ENCODE measurements at places on chromosomes 1 and 21.

- DNase-seq, result no peak
Measured at GRCh38 chr21:44929242-44929798, 8.6 kb upstream of the ITGB2 start.

GRCh38 chr1:220453371-220453770, 74.6 kb upstream of the MARK1 start:
- no peak for DNase-seq

- no peak for DNase-seq
Measured at GRCh38 chr1:91929250-91929649, 20.0 kb upstream of the BRDT start.

GRCh38 chr1:238954865-238955264, 431.5 kb upstream of the CHRM3 start:
- DNase-seq, result no peak

GRCh38 chr1:64906447-64906846, 59.9 kb downstream of the JAK1 start:
- DNase-seq, result no peak

GRCh38 chr21:44892095-44892494, 18.6 kb upstream of the PTTG1IP start:
- no peak for DNase-seq

GRCh38 chr1:204136814-204137213, 15.0 kb downstream of the ETNK2 start:
- DNase-seq, result no peak

GRCh38 chr21:34885125-34885524, 164.0 kb downstream of the RUNX1 start:
- no peak for DNase-seq

DNA sequence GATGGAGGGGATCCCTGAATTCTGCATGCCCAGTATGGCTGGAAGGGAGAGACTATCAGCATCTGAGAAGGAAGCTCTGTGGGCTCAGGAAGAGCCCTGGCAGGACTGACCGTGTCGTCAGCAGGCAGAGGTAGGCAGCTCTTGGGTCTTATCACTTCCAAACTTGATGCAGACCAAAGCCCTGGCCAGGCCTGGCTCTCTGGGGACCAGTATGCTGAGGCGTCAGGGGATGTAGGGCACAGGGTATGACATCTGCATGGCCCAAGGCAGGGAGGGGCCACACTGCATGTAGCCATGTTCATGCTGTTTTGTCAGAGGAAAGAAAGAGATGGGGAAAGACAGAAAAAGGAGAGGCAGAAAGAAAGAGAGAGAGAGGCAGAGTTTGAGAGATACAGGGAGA, 6.3 kb downstream of the FGR start:
- DNase-seq, result no peak

GRCh38 chr1:93434987-93435386, 12.9 kb upstream of the FNBP1L start:
- no peak for DNase-seq

DNA sequence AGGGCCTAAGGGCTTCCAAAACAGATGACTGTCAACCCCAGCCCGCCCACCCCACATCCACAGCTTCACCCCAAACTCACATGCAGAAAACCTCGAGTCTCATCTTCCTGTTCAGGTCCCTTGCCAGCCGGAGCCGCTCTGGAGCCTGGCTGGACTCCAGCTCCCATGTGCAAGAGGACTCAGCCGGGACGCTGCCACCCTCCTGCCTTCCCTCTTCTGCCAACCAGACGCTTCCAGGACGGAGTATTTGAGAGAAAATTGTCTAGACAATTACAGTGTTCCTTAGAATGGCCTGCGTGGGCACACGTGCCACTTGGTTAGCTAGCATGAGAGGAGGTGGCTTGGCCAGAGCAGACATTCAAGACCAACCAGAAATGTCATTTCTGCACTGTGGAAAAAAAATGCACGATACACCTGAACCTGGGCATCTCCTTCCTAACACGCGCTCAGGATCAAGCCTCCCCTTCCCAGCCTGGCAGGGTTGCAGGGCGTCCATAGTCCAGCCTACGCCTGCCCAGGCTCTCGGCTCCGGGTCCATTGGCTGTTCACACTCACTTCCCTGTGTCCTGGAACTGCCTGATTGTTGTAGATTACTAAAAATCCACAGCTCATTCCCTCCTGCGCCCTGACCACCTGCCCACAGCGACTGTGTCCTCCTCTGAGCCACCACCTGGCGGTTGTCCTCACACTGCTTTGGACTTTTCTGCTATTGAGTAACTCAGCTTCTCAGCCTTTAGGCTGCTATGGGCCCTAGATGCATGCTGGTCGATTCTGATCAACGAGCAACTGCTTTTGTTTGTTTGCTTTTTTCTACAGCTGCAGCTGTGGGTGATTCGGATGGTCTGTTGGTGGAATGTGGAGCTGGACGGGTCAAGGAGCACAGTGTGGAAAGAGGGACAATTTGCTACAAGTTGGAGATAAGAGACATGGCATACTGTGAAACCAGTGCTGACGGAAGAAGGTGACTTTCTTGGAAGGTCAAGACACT, at the start of gene CLDN14:
Gene CLDN14 (minus strand): TSS at position 708 of the 988 bp plus-strand sequence. CDS start 18,427 bp downstream, outside the sequence.
- no peak for DNase-seq

- peak; percentile 30 for DNase-seq
Measured at GRCh38 chr1:147541672-147542568, 619 bp downstream of the BCL9 start.

GRCh38 chr1:14787604-14788003, 189.1 kb downstream of the KAZN start:
- DNase-seq, result no peak

- no peak for DNase-seq
Measured at GRCh38 chr1:64343823-64344190, 126.1 kb upstream of the CACHD1 start.

DNA sequence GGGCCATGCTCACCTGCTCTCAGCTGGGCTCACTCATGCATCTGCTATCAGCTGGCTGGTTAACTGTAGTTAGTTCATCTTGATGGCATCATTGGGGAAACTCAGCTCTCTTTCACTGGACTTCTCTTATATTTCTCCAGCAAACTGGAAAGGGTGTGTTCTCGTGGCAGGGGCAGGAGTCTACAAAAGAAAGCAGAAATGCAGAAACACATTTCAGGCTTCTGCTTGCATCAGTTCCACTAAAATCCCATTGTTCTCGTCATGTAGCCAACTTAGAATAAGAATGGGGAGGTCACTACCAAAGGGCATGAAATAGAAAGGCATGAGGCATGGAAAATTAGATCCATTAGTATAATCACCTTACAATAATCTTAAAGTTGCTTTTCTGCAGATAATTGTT, 207.3 kb downstream of the NRIP1 start:
- no peak for DNase-seq

DNA sequence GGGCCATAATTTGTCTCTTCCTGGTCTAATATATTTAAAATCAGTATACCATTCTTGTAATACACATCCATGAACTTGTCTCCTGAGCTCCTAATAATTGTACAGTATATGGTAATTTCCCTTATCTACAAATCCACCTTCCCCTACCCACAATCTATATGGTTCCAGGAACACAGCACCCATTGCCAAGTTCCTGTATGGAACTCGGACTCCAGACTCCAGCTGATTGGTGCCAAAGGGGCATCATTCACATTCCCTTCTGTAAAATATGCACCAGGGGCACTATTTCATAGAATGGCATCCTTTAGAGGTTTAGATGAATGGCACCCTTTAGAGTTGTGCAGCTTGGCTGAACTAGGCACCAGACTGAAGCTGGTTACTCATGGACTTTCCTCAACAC, 58.8 kb upstream of the ZSWIM5 start:
- no peak for DNase-seq

Data from hepatic stellate cell (primary cell).